Activated CD4-positive, CD25-positive, alpha-beta regulatory T cell (primary cell): ENCODE measurements at places on chromosomes 7 and 10.

- DNase-seq: no peak
These were observed 351.4 kb upstream of the NPVF start for GRCh38 chr7:25579778-25580075.

DNA sequence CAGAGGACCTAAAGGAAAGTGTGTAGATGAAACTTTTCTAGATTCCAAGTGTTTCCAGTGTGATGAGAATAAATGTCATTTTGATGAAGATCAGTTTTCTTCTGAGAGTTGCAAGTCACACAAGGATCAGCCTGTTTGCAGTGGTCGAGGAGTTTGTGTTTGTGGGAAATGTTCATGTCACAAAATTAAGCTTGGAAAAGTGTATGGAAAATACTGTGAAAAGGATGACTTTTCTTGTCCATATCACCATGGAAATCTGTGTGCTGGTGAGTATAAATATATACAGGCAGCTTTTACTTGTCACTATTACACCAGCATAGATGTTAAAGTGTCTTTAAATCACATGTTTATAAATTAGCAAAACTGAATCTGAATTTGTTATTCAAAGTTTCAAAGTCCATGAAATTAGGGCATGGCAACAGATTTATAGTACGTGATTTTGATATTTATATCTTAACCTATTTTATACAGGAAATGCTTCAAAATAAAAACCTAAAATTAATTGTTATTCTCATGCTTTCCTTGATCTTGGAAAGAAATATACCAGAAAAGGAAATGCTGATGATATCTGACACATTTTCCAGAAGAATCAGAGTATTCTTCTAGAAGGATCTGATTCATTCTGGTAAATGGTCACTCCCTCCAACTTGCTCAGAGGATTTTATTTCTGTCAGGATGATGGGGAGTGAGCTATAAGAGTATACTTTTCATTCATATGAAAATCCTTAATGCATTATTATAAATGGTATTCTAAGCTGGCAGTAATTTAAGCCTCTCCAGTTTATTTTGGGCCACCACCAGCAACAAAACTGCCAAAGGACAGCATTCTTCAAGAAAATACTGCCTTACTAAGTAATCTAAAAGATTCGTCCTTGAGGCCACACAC is 71.4 kb downstream of the ITGB8 start:
- no peak for DNase-seq

- DNase-seq: no peak
These were observed 35.2 kb downstream of the SEMA3A start for GRCh38 chr7:84159435-84159834.

- DNase-seq: no peak
These were observed 165.8 kb downstream of the CFTR start for GRCh38 chr7:117645481-117646165.

- DNase-seq: no peak
These were observed 7.9 kb downstream of the GPR146 start for GRCh38 chr7:1052031-1052818.

- DNase-seq: no peak
These were observed 108.7 kb downstream of the DOCK1 start for GRCh38 chr10:127013691-127014473.

DNA sequence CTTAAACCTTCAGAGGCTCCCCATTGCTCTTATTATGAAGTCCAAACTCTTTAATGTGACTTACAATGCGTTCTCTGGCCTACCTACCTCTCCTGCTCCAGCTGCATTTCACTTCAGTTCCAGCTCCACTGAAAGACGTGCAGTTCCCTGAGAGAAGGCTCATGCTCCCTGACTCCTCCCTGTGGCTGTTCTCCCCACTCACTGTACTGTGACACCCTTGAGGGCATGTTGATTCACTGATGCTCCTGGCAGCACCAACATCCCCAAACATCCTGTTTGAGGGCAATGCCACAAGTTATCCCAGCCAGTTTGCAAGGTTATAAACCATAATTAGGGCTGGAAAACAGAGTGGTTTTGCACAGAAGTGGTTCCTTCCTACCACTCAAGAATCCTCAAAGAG is 111.2 kb downstream of the LSM5 start:
- DNase-seq: no peak

DNA sequence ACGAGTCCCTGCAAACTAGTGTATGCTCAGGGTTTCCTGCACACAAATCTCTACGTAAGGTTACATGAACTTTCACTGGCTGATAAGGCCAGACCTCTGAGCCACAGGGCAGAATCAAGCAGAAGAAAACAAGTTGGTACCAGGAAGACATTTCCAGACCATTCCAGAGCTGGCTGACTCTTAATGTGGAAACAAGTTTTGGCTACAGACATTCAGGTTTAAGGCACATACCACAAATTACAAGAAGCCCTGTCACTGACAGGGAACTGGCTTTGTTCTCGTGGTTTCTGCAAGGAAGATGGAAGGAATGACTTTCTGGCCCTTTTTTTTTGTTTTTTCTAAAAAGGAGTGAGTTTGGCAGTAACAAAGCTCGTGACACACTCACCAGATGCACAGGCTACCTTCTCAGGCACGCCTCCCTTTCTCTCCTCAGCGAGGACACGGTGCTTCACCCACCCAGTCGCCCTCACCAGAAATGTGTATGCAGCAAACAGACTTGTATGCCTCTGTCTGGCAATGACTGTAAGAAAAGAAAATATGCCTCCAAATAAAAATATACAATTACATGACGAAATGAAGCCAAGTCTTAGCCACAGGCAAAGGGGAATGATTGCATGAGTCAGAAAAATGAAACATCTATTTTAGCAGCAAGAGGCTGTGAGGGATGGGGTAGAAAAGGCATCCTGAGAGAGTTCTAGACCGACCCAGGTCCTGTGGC is 22.6 kb downstream of the PLAC9 start:
- no peak for DNase-seq

DNA sequence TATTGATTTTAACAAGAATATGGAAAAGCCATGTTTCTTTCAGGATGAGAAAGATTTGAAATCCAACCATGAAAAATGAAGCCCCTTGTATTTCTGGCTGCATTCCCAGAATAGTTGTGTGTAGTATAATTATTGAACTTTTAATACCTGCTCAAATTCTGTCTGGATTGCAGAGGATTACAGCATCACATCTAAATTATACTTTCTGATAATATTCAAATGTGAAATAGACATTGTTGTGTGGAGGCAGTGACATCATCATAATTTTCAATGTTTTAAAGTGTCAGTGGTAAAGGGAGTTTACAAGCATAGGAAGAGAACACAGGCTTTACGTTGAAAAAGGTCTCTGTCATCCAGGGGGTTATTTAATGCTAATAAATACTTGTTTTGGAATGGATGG is 93.4 kb downstream of the POLL start:
- DNase-seq: no peak

DNA sequence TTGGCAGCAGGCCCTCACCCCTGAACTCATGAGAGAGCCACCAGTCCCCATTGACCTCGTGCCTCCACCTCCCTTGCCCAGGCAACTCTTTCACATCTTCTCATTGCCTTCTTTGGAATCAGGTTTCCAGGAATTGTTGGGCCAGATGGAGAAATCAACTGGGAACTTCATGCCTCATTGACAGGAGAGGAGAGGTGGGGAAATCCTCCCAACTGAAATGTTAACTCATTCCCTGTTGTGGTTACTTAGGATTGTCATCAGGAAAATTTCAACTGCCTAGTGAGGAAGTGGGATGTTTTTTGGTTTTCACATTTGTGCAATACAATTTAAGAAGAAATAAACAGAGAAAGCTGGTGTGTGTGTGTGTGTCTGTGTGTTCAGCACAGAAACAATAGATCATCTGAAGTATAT is 106.6 kb upstream of the INHBA start:
- DNase-seq: no peak

- no peak for DNase-seq
These were observed 27.3 kb upstream of the NRG3 start for GRCh38 chr10:81847675-81848074.

- no peak for DNase-seq
These were observed 76.5 kb upstream of the DDC start for GRCh38 chr7:50641442-50642405.

DNA sequence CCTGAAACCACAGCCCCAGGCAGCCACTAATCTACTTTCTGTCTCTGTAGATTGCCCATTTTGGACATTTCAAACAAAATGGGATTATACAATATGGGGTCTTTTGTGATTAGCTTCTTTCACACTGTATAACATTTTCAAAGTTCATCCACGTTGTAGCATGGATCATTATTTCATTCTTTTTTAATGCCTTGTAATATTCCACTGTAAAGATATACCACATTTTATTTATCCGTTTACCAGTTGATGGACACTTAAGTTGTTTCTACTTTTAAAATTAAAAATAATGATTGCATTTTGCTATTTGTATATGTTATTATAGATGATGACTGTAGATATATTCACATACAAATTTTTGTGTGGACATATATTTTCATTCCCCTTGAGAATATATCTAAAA is 60.7 kb downstream of the CUBN start:
- no peak for DNase-seq

GRCh38 chr10:81109200-81109752 is 571.6 kb downstream of the SH2D4B start:
- no peak for DNase-seq

DNA sequence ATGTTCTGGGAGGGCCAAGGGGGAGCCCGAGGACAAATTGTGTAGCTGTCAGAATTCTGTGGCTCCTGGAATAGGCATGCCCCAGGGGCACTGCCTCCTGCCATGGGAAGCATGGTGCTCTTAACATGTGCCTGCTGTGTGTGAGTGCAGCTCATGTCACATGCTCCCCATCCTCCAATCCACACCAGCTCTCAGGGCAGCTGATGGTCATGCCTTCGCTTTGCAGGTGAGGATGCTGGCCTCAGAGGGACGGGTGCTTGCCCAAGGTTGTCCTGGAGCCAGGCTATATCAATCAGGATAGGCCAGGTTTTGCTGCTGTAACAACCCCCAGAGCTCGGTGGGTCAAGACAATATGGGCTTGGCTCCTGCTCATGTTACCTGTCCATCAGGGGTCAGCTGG is 303.4 kb downstream of the RPS24 start:
- DNase-seq: no peak

GRCh38 chr7:117780832-117781231 is 92.4 kb downstream of the CTTNBP2 start:
- DNase-seq: no peak

GRCh38 chr7:128963327-128963757 is 25.6 kb downstream of the IRF5 start:
- DNase-seq: no peak

DNA sequence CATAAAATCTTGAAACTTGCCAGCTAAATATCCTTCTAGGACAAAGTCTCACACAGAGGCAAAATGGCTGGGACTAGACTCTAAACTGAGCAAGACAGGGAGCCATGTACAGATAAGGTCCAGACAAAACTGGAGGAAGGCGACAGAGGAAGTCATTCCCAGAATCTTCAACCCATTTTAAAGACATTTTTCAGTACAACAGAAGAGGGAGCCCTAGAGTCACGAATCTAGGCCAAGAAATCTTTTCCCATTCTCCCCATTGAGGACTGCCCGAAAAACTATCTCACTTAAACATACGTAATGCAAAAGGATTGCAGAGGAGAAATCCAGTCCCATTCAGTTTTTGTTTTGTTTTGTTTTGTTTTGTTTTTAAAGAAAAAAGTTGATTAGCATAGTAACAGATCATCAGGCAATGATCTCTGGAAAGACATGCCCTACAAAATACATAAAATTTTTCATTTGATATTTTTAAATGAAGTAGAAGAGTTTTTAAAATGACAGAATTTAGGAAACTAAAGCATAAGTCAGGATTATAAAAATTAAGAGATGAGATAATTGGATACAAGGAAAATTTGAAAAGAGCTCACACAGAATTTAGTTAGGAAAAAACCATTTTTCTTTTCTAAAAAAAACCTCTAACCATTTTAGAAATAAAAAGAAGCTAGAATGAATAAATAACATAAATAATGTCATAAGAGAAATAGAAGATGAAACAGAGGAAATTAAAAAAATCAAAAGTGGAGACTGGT is 16.9 kb upstream of the PRF1 start:
- no peak for DNase-seq

GRCh38 chr7:101991860-101992259 is 174.4 kb downstream of the CUX1 start:
- DNase-seq: no peak

DNA sequence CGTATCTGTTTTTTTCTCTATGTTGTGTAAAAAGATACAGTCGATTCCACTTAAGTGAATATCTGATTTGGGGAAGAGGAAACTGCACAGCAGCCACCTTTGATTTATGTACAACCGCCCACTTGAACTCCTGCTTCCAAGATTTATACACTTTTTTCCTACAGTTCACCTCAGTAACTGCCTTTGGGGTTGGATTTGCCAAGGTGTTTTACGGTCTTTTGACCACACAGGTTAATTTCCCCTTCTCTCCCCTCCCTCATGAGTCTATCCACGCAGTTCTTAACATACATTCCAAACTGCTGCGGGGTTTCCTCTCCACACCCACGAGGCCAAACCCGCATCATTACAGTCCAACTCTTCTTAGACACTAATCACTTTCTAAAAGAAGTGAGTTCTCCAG is 277.0 kb downstream of the USP6NL start:
- DNase-seq: no peak

DNA sequence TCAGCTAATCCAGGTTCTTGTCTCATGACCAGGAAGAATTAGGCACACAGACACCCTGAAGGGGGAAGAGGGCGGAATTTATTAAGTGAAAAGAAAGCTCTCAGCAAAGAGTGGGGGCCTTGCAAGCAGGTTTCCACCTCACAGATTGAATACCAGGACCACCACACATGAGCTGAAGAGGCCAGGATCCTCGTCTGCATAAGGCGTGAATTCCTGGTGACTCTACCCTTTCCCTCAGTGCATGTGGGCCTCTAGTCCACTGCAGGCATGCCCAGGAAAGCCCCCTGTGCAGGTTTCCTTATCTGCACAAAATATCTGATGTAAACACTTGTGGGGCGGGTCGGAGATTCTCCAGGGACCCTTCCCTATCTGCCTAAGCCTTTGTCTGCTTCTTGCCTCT is 782.1 kb upstream of the LRRN3 start:
- DNase-seq: no peak

DNA sequence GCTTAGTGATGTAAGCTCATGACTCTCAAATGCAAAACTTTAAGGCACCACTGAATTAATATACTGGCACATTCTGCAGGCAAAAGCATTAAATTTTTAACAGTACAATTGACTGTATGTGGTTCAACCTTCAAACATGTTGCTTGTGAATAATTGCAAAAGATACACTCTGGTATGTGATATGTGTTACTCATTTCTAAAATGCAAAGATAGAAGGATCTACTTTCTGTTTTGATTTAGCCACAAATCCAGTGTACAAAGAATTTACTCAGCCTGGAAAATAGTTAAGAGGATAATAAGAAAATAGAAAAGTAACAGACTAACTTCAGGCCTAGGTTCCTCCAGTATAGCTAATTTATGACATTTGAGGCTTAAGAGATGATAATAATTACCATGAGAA is 66.6 kb upstream of the NOBOX start:
- DNase-seq: no peak

DNA sequence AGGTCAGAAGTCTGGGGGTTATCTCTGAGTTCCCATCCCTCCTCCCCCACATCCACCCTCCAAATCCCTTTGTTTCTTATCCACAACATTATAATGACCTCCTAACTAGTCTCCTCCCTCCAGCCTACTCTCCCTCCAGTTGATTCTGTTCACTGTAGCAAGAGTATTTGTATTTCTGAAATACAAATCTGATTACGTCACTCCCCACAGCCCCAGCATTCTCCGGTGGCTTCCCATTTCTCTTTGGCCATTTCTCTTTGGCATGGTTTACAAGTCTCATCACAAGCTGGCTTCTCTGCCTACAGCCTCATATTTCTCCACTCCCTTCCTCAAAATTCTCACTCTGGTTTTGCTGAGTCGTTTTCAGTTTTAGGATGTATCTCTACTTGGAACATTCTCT is 24.6 kb upstream of the MRPS33 start:
- no peak for DNase-seq
